ENCODE measurements at places on chromosomes 3 and 15.

DNA sequence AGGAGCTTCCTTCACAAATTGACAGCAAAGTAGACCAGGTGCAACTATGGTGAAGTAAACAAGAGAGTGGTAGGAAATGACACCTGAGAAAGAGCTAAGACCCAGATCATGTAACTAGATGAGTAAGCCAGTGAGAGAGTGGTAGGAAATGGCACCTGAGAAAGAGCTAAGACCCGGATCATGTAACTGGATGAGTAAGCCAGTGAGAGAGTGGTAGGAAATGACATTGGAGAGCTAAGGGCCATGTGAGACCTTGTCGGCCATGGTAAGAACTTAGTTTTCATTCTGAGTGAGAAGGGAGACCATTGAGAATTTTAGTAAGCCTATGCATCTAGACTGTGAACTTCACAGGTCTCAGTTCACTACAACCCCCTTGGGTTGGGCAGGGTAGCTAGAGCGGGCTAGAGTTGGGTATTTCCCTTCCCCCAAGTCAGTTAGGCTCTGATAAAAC lies 5.4 kb upstream of the SENP7 start:
- DNase-seq: no peak

- no peak for DNase-seq
These were observed 77.5 kb downstream of the FBLN2 start for GRCh38 chr3:13626396-13626795.

GRCh38 chr3:37707428-37708372 lies 154.0 kb upstream of the CTDSPL start:
- no peak for DNase-seq

DNA sequence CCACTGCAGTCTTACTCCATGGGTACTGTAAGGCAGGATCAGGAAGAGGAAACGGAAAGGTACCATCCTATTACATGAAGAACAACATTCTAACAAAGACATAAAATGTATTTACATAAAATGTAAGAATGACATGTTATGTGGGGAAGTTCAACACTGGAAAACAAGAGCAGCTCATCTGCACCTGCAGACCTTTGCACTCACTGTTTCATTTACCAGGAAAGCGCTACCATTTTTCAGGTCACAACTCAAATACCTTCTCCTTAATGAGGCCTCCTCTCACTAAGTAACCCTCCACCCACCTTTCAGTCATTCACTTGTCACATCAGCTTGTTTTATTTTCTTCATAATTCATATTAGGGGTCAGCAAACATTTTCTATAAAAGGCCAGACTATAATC lies 2.6 kb downstream of the TMCC1 start:
- no peak for DNase-seq

- DNase-seq: no peak
These were observed 21.4 kb downstream of the CCDC191 start for GRCh38 chr3:114034787-114035545.

- no peak for DNase-seq
These were observed 49.1 kb downstream of the FMN1 start for GRCh38 chr15:33145447-33145846.

DNA sequence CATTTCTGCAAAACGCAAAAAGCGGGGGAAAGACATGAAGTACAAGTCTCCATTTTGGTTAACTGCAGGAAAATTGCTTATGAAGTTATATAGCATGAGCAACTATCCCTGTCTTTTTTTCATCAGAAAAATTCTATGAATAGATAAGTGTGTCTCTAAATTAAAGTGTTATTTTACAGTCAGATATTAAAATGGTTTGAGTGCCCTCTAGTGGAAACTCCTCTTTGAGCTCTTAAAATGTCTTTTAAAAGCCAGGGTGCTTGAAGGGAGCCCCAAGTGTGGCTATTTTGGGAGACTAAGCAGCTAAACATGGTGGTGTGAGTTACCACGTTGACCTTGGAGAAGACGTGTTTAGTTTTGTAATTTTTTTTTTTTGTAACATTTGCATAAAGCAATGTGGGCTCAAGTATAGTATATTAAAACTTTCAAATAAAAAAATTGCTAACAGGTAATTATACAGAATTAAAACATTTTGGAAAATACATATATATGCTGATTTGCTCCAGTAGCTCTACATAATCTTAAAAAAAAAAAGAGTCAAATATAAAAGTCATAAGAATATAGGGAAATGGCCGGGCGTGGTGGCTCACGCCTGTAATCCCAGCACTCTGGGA lies 77.2 kb downstream of the PPP2R3A start:
- no peak for DNase-seq

GRCh38 chr15:70852501-70853317 lies 1.2 kb downstream of the LARP6 start:
- DNase-seq: no peak

DNA sequence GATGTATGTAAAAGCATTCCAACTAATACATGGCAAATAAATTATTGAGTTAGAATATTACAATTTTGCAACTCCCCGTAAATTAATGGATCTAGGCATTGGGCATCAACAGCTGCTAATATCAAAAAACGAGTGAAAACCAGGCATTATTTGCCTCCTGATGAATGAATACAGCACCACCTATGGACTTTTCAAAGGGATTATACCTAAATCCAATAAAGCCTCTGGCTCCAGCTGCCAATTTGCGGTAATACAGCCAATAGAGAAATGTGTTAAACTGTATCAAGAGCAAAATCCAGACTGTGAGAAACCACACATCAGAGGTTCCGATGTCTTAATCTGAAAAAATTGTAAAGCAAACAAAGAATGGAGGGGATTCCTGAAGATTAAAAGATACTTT lies 16.3 kb upstream of the A4GNT start:
- DNase-seq: no peak

- DNase-seq: no peak
These were observed 7.7 kb upstream of the IRAK2 start for GRCh38 chr3:10157031-10157430.

DNA sequence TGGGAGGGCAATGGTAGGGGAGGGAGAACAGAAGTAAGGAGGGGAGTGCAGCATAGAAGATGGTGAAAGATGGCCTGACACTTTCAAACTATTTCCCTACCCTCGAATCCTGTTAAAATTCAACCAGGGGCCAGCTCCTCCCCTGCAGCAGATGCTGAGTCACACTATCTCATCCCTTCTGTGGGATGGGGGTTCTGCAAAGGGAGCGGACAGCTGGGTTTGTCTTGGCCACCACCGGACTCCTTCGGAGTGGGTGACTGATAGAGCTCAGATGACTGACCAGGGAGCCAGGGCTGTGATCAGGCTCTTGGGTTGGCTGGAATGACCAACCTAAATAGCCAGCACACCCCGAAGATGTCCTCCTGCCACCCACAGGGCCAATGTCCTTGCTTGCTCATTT lies 33.6 kb upstream of the TMCC1 start:
- no peak for DNase-seq

DNA sequence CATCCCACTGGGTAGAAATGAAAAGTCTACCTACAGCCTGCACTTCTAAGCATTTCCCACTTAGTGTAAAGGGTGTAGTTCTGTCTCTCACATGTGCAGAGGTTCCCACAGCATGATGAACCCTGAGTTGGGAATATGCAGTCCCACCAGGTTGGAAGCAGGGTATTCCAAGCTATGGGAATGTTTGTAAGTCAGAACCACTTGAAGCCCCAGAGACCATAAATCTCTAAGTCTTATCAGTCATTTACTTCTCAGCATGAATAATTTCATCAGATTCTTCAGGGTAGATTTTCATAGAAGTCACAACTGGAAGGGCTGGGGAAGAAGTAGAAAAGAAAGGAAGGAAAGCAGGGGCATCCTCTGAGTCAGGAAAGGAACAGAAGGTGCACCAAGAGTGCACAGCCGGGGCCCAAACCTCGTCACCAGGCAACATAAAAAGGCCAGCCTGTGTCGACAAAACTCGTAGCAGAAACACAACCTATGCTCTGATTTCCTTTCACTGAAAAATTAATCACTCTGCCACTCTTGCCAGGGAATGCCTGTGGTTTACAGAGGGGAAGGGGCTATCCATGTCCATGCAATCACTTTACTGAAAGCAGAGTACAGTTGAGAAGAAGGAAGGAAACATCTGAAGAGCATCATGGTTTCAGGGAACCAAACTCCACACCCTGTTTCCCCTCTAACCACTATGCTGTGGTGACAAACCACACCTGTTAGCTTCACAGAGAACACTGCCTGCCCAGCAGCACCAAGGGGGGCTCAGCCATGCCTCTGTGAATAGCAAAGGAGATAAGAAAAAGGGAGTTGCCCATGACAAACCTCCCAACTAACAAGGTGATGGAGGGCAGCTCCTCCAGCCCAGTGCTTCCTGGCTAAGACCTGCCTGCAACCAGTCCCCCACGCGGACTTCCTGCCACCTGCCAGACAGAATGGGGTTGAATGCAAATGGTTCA lies 40.5 kb downstream of the SH3BP5 start:
- DNase-seq: no peak

- no peak for DNase-seq
These were observed 24.4 kb downstream of the TP63 start for GRCh38 chr3:189655617-189656016.
